ENCODE measurements at places on chromosomes 12 and 14. TPM values are rescaled to one million over a fixed set of nuclear protein-coding genes. Genes with fewer than 3 reads are reported as not detected.
A peak's percentile ranks its signal among the peaks of the same experiment; 100 is the strongest.

Gene P2RX2
- total RNA-seq, result not detected

Gene KRT2
- 1,802 TPM for total RNA-seq

Gene TMEM179
- not detected for total RNA-seq

Gene SPIC
- not detected for total RNA-seq

- no peak for DNase-seq
Observed at GRCh38 chr14:41824441-41824840, 217.8 kb downstream of the LRFN5 start.

GRCh38 chr14:40365305-40365704 is 933.1 kb upstream of the FBXO33 start:
- no peak for DNase-seq

- DNase-seq, result no peak
Observed at GRCh38 chr14:37384870-37385596, 187.3 kb downstream of the MIPOL1 start.

GRCh38 chr14:104931771-104932675 is 7.3 kb downstream of the PLD4 start:
- no peak for DNase-seq

DNA sequence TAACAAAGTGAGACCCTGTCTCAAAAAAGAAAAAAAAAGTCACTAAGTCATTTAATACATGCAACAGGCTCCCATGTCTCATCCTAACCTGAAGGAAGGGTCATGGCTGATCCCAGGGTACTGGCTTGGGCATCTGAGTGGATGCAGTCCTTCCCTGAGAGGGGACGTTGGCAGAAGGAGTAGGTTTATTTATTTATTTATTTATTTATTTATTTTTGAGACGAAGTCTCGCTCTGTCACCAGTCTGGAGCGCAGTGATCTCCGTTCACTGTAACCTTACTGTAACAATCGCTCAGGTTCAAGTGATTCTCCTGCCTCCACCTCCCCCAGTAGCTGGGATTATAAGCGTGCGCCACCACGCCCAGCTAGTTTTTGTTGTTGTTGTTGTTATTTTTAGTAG is 7.2 kb upstream of the CALCOCO1 start:
- no peak for DNase-seq

DNA sequence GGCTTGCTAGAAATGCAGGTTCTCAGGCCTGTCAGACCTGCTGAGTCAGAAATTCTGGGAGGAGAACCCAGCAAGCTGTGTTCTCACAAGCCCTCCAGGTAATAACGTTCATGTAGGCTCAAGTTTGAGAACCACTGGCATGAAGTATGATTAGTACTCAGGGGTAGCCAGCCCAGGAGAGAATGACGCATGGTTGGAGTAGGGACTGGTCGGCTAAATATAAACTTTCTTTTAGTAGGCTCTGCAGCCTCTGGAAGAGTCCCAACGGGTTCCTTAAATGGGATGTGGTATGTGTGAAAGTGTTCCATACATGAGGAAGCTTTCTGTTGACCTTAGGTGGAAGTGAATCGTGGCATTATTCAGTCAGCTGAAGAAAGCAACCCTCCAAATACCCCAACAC is 209.3 kb downstream of the SLC41A2 start:
- peak; percentile 63 for DNase-seq

- no peak for DNase-seq
Observed at GRCh38 chr14:61866932-61867920, 105.0 kb downstream of the SNAPC1 start.

- peak; percentile 90 for DNase-seq
Observed at GRCh38 chr14:92651106-92651757, 97.2 kb downstream of the LGMN start.

- DNase-seq, result no peak
Observed at GRCh38 chr14:91890291-91890749, 23.0 kb upstream of the TC2N start.

DNA sequence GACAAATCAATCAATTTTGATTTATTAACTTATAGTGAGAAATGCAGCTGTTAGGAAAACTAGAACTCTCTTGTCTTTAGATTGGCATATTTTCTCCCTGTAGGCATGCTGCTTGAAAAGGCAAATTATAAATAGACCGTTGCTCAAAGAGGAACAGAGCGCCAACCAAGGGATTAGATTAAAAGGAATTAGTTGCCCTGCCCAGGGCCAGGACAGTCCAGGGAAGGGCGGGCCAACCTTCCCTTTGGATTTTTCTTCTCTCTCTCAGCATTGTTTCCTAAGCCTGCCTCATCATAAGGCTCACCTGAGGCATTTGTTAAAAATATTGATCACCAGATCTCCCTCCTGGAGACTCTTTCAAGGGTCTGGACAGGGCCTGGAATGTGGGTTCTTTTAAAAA is 8.6 kb downstream of the CIPC start:
- DNase-seq, result no peak

- no peak for DNase-seq
Observed at GRCh38 chr12:31362115-31362758, 36.3 kb upstream of the SINHCAF start.

- peak; percentile 41 for DNase-seq
Observed at GRCh38 chr12:12349711-12350665, at the start of gene MANSC1. Gene MANSC1, minus strand, starts transcription at chr12:12350242. Its CDS starts 6,928 bp downstream, at chr12:12343314.
